Heart left ventricle (tissue), 16 donors: ENCODE measurements at places on chromosomes 1 and 21.

GRCh38 chr1:229153955-229154548, 116.9 kb upstream of the RAB4A start:
- DNase-seq: no peak

GRCh38 chr1:183349201-183349711, 68.9 kb downstream of the NMNAT2 start:
- DNase-seq: peak; percentile 20

GRCh38 chr1:236301080-236301957, 19.6 kb upstream of the ERO1B start:
- DNase-seq: no peak

GRCh38 chr1:115144176-115144575, 54.9 kb upstream of the TSPAN2 start:
- no peak for DNase-seq

DNA sequence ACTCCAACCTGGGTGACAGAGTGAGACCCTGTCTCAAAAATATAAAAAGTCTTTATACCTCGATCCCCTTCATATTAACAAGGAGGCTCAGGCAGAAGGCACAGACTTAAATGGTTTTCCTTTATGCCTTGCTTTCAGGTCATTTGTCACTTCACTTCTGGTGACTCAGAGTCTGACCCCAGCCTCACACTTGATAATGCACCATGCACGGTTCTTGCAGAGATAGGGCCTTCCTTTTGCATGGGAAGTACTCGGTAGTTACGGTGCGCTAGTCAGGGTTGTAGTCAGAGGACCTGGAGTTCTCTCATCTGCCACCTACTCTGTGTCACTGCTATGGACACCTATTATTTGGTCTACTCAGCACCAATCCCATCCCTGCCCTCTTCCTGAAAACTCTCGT, 43.6 kb upstream of the BMP8B start:
- no peak for DNase-seq

- no peak for DNase-seq
Observed at GRCh38 chr1:21258331-21259134, 31.7 kb downstream of the ECE1 start.

DNA sequence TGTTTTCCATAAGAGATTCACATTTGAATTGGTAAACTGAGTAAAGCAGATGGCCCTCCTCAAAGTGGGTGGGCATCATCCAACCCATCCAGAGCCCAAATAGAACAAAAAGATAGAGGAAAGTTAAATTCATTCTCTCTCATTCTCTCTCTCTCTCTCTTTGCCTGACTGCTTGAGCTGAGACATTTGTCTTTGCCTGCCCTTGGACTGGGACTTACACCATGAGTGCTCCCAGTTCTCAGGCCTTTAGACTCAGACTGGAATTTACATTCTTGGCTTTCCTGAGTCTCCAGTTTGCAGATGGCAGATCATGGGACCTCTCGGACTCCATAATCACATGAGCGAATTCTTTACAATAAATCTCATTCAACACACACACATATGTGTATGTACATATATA, 69.6 kb downstream of the RGS13 start:
- no peak for DNase-seq

GRCh38 chr1:228377664-228378089, 29.0 kb downstream of the TRIM11 start:
- no peak for DNase-seq

DNA sequence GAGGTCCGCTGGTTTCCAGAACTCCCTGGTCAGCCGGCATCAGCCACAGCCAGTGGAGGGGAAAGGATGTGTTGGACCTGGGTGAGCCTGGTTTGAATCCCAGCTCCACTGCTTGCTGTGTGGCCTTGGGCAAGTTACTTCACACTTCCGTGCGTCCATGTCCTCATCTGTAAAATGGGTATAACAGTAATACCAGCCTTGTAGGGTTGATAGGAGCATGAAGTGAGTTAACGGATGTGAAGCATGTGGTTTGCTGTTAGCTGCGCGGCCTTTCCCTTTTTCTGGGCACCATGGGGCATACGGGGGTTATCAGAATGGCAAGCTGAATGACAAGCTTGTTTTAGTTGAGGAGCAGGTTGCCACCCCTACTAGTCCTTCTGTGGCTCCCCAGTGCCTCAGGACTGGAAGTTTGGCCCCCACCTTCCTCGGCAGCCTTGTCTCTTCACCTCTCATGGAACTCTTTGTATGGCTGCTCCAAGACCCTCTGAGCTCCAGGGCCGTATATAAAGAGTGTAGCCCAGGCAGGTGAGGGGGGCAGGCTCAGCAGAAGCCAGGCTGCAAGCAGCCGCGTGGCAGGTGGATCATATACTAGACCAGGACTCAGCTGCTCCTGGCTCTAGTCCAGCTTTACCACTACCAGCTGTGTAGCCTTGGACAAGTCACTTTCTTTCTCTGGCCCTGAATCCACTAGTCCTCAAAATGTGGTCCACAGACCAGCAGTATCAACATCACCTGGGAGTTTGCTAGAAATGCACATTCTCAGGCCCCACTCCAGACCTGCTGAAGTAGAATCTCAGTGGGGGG, 95.4 kb downstream of the LACTBL1 start:
- DNase-seq: no peak

- DNase-seq: no peak
Observed at GRCh38 chr21:14947613-14948160, 117.1 kb downstream of the NRIP1 start.

DNA sequence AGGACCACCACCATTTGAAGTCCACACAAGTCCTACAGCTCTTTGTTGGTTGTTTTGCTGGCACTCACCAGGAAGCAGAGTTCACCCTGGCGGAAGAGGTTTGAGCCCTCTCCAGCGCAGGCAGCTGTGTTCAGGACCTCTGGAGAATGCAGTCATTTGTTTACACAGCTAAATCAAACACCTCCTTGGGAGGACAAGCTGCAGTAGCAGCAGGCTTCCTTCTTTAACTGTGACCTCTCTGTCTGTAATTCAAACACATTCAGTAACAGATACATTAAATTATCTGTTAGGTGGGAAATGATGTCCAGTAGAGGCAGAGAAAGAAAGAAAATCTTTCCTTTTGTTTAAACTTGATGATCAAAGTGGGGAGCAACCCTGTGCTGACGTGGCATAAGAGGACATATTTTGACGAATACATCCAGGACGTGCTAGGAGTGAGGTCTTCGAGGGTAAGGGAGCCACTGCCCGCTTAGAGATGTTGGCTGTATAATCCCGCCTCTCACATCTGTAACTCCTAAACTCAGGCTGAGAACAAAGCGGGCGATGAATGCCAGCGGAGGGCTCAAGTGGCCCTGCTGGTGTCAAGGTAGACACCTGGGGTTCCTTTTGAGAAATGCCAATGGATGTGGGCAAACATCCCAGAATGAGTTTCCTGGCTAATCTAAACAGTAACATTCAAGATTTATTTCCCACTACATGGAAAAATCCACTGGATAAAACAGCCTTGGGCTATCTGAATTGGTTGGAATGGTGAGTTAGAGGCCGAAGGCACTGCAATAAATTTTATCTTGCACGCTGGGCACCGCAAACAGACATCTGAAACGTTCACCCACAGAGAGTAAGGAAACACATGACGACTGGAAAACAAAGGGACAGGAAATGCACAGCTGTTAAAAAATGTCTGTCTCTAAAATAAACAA, 51.7 kb downstream of the ABCA4 start:
- DNase-seq: peak; percentile 51

- no peak for DNase-seq
Observed at GRCh38 chr1:25979210-25979609, 18.7 kb downstream of the PAFAH2 start.

- DNase-seq: peak; percentile 44
Observed at GRCh38 chr1:71641903-71642302, 561.1 kb upstream of the ZRANB2 start.

DNA sequence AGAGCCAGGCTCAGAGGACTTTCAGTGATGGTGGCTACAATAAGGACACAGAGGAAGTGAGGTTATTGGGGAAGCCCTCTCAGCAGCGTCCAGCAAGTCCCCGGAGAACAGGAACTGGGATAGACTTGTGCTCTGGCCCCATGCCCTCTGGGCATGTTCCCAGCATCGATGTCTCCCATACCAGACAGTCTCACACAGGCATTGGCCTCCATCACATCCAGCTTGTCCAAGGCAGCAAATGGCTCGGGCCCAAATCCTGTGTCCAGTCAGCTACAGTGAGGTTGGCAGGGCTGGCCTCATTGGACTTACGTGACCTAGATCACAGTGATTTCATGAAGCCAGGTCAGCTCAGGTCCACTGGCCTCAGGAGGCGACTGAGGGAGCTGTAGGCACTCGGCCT, 19.6 kb upstream of the TMEM54 start:
- DNase-seq: peak; percentile 56

- no peak for DNase-seq
Observed at GRCh38 chr1:61101536-61101935, 19.2 kb downstream of the NFIA start.

- no peak for DNase-seq
Observed at GRCh38 chr1:24606621-24607020, 36.5 kb upstream of the SRRM1 start.

- no peak for DNase-seq
Observed at GRCh38 chr21:46394595-46395104, 64.0 kb upstream of the DIP2A start.

GRCh38 chr1:53108646-53109580, 33.5 kb downstream of the SLC1A7 start:
- DNase-seq: no peak

DNA sequence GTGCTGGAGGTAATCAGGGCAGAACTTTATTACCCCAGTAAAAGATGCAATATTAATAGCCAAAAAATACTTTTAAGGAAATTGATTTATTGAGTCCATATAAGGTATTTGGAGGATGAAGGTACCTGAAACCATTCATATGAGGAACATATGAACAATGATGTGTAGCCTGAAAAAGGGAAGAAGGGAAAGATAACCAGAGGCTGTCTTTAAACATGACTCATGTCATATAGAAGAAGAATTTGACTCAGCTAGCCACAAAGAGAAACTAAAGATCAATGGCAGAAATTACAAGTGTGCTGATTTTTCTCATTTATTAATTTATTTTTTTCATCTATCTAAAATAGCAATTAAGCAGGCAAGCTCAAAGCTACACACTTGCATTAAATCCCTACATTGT, 136.2 kb upstream of the DUSP10 start:
- DNase-seq: no peak

GRCh38 chr1:228471762-228472398, 15.3 kb upstream of the RNF187 start:
- no peak for DNase-seq

DNA sequence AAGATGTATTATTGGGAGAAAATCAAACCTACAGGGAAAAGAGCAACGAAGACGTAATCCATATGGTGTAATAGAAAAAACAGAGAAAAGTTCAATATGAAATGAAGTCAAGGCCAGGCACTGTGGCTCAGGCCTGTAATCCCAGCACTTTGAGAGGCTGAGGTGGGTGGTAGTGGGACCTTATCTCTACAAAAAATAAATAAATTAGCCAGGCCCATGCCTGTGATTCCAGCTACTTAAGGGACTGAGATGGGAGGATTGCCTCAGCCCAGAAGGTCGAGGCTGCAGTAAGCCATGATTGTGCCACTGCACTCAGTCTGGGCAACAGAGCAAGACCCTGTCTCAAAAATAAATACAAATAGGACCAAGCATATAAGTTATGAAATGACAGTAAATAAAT, 11.4 kb downstream of the DESI2 start:
- DNase-seq: no peak

DNA sequence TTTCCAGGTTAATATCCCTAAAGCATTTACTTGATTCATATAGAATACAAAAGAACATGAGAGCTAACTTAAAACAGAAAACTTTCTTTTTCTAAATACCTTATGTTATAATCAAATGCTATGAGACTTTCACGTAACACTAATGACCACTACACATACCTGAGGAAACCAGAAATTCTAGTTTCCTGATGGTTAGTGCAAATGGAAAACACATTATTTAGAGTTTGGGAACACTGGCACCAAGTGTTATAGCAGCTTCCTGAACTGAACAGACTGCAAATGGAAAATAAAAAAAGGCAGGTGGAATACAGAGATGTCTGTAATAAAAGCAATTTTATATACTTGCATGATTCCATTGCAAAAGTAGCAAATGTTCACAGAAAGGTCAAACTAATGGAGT, 15.5 kb downstream of the PAXBP1 start:
- no peak for DNase-seq

DNA sequence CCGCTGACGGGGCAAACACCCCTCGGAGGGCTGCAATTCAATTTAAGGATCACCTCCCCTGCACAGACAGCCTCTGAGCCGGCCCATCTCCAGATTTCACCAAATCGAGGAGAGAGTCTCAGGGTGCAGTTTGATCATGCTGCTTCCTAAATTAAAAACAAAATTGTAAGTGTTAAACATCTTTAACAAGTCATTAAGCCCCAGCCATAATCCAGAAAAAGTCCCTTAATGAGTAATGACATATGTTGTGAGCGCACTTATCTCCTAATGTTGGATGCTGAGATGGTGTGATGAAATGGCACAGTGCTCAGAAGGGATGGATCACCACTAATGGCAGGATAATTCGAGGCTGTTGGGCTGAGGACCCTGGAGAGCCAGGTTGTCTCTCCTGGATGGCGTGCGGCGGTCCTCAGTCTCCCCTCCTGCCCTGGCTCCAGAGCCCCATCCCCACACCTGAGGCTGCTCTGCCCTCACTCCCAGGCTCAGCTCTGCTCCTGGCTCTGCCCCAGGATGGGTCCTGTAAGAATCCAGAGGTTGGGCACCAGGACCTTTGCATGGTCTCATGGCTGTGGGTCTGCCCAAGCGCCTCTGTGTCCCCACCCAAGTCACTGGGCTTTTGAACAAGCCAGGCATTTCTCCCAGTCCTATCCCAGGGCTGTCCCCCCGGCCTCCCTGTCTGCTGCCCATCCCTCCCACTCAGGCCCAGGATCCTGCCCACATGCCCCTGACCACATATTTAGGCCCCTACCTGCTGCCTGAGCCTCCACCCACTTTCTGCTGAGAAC, 224.4 kb upstream of the POU3F1 start:
- DNase-seq: no peak

GRCh38 chr1:65577278-65577677, 156.8 kb downstream of the LEPR start:
- DNase-seq: no peak

GRCh38 chr1:108643492-108644335, 17.2 kb downstream of the HENMT1 start:
- DNase-seq: no peak

DNA sequence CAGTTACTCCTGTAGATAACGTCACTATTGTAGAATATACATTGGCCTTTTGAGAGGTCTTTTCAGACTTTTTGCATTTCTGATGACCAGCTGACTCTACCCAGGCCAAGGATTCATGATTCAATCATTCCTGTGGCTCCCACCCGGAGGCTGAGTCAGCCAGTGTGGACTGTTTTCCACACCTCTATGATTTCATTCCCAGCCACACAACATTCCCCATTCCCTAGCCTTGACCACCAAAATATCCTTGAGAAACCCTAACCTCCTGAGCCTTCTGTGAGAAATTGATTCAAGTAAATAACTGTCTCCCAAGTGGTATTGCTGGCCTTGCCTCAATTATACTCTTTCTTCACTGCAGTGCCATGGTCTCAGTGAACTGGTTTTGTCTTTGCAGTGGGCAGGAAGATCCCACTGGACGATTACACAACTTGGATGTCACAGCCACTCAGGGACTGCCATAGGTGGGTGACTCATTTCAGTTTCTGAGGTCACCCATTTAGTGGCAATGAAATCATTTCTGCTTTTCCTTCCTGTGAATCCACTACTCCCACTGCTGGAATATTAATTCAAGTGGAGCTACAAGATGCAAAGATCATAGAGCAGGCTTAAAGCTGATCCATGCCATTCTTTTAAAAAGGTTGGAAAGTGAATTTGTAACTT, 518.6 kb upstream of the ZP4 start:
- no peak for DNase-seq

GRCh38 chr1:14217384-14217783, 381.1 kb upstream of the KAZN start:
- DNase-seq: no peak
